Stimulated activated CD4-positive, alpha-beta T cell treated with anti-CD3 and anti-CD28 coated beads, TNF-alpha, amount 100 ng/mL, for 4 hours (primary cell): ENCODE measurements at places on chromosomes 4 and X.

- no peak for DNase-seq
Observed at GRCh38 chrX:13936521-13937225, 93.0 kb downstream of the GEMIN8 start.

- no peak for DNase-seq
Observed at GRCh38 chr4:12697970-12698369, 786.2 kb downstream of the RAB28 start.

DNA sequence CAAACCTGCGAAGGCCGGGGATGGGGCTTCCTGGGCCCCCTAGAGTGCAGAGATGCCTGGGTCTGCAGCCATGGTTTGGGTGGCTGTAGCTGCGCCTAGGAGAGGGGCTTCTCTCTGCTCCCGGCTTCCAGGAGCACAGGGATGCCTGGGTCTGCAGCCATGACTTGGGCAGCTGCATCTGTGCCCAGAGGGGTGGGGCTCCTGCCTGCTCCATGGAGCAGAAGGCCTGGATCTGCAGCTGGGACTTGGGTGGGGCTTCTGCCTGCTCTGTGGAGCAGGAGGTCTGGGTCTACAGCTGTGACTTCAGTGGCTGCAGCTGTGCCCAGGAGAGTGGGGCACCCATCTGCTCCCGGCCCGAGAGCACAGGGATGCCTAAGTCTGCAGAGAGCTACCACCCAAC, 20.8 kb downstream of the SPON2 start:
- no peak for DNase-seq

GRCh38 chr4:54941994-54942552, 183.3 kb downstream of the KDR start:
- no peak for DNase-seq

DNA sequence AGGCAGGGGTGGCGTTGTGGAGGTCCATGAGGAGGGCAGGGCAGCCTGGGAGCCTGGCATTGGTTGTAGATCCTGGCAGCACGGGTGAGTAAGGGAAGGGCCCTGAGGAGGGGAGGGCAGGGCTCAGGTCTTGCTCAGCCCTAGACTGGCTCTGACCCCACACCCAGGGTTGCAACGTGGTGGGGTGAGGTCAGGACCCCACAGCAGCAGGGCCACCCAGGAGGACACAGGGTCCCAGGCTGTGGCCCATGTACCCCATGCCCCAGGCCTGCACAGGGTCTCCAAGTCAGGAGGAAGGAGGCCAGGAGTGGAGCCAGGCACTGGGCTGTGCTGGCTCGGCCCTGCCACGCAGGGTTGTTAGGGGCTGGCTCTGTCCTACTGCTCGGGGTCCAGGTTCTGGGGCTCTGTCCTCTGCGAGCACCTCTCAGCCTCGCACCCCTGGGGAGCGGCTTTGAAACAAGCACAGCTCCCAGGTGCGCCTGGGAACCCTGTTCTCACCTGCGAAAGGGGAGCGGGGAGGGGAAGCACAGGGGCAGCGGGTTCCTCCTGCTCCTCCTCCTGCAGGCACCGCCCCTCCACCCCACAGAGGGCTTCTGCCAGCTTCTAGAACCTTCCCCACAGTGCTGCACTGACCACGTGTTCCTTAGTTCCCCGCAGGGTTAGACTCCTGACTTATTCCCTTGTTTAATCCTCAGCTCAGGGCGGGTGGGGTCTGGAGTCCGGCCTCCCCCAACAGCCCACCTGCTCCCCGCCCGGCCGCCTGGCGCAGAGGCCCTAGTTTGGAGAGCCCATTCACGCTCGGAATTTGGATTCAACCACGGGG, 20.4 kb downstream of the MSANTD1 start:
- DNase-seq = no peak

GRCh38 chr4:45732161-45732560, 391.7 kb downstream of the GABRG1 start:
- no peak for DNase-seq

GRCh38 chr4:622996-623913, 2.1 kb upstream of the PDE6B start:
- no peak for DNase-seq

DNA sequence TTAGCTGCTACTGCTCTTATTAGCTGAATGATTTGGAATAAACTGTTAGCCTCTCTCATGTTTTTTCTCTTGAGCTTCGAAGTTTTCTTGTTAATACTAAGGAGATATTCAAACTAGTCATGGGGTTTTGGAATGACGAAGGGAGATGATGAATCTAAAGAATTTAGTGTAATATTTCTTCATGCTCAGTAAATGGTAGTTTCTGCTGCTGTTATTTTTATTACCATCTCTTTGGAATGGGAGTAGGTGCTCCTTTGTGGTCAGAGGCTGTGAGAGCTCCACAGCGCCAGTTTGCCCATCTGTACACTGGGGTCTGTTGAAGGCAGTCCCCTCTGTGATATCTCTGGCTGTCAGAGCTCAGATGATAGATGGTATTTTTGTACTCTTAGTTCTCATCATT, 33.7 kb downstream of the HTT start:
- DNase-seq = no peak

DNA sequence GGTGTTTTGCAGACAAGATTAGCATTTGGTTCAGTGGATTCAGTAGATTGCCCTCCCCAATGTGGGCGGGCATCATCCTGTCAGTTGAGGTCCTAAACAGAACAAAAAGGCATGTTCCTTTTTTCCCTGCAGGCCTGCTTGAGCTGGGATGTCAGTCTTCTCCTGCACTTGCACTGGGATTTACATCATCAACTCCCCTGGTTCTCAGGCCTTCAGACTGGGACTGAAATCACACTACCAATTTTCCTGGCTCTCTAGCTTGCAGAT, 278.9 kb upstream of the FTHL17 start:
- no peak for DNase-seq

DNA sequence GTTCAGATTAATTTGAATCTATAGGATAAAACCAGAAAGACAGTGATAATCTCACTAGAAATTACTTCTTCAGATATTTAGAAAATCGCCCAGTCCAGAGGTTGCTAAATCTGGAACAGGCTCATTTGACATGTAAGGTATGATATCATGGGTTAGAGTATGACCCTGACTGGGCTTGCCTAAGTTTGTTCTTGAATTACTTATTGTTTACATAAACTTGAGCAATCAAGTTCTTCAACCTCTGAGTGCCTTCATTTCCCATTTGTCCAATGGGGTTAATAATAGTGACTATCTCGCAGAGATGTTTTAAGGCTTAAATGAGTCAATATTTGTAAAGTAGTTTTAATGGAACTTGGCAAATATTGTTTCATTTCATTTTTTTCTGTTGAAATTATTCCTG, 1947.6 kb upstream of the IGFBP7 start:
- no peak for DNase-seq

DNA sequence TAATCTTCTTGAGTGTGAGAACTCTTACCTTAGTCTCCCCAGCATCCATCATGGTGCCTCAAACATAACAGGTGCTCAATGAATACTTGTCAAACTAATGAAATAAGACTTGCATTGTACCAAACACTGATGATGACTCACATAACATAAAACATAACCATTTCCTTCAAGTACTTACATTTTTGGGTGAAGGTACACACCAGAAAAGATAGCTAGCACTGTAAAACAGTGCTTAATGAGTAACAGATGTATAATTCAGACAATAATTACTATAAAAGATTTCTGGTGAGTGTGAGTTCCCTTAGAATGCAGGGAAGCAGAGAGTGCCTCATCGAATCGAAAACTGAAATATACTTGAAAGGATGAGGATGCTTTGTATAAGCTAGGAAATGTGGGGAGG, 70.1 kb upstream of the HCCS start:
- DNase-seq = no peak

DNA sequence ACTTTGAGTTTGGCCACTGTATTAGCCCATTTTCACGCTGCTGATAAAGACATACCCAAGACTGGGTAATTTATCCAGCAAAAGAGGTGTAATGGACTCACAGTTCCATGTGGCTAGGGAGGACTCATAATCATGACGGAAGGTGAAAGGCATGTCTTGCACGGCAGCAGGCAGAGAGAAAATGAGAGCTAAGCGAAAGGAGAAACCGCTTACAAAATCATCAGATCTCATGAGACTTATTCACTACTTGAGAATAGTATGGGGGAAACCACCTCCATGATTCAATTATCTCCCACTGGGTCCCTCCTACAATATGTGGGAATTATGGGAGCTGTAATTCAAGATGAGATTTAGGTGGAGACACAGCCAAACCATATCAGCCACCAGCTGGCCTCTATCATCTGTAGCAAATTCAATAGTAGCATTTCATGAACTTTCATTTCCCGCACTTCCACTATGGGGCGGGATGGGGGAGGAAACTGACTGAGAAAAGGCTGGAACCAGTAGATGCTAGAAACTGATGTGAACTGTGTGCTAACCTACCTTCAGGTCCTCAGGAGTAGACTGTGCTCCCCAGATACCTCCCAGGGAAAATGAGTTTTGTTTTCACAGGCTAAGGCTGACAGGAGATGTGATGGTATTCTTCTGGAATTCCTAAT, 35.3 kb upstream of the LGI2 start:
- no peak for DNase-seq

GRCh38 chr4:7762376-7763030, 177.2 kb downstream of the AFAP1 start:
- no peak for DNase-seq

DNA sequence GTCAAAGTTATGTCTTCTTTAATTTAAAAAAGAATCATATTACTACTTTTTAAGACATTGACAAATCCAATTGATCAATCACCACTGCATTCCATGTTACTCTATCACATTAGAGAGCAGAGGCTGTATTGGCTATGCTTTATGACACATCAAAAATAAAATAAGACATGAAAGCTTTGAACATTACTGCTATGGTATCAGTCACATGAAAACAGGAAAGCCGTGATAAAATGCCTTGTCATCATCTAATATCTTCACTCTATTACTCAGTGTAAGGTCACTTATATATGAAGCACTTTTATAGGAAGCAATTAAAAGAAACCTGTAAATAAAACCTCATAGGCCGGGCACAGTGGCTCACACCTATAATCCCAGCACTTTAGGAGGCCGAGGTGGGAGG, 27.7 kb upstream of the CEP135 start:
- no peak for DNase-seq

- DNase-seq = no peak
Observed at GRCh38 chr4:3361896-3362295, 69.1 kb downstream of the RGS12 start.

GRCh38 chr4:47863486-47863885, 25.6 kb upstream of the CORIN start:
- DNase-seq = no peak

DNA sequence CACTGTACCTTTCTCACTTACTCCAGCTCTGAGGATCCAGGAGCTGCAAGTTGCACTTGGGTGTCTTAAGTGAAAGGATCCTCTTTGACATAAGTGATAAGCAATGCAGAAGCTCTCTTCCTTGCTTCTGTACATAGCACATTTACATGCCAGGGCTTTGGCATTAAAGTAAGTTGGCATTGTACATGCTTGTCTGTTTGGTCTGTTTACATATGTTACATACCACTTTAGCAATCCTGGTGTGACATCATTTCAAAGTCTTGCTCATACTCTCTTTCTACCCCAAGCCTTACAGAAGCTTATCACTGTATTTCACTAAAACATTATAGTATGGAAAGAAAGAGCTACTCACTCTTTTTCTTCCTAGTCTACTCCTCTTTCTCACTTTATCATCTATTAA, 2548.3 kb downstream of the ARAP2 start:
- no peak for DNase-seq

DNA sequence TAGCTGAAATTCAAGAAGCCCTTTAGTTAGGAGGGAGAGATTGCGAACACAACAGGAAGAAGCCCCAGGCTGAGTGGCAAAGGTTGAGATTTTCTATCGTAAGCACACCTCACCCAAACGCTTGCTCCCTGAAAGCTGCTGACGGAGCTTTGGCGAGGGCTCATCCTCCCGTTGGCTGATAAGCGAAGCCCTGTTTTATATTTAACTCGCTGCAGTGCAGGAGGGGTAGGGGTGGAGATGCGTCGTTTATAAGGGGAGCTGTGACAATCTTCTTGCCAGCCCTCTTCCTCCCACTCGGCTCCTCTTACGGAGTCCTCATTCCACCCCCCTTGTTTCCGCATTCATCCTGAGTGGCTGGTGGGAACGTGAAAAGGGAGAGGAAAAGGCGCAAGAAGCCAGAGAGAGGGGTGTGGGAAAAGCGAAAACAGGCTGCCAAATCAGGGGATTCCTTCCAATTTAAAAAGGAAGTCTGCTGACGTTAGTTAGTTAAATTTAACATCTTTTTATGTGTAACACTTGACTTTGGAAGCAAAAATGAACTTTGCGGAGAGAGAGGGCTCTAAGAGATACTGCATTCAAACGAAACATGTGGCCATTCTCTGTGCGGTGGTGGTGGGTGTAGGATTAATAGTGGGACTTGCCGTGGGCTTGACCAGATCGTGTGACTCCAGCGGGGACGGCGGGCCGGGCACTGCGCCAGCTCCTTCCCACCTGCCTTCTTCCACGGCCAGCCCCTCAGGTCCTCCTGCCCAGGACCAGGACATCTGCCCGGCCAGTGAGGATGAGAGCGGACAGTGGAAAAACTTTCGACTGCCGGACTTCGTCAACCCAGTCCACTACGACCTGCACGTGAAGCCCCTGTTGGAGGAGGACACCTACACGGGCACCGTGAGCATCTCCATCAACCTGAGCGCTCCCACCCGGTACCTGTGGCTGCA, at the start of gene ENPEP:
TSS of gene ENPEP (plus strand) at position 275 of the 938 bp plus-strand sequence. CDS start at position 535, 260 bp downstream.
- DNase-seq = no peak

DNA sequence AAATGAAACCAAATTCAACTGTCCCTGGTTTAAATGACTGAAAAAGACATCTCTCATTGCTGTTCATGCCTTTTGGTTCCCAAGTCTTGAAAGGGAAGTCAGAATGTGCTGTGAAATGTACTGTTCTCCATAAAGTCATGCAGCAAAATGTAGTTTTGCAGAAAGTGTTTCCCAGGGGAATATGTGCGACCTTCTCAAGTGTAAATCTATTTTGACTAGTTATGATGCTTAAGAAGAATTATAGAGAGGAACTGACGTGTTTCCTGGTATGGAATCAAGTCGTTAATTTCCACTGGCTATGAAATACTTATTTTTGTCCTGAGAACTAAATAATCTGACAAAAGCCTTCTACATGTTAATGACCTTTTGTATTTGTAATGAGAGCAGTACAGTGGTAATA, 223.1 kb downstream of the CLCN4 start:
- DNase-seq = no peak

DNA sequence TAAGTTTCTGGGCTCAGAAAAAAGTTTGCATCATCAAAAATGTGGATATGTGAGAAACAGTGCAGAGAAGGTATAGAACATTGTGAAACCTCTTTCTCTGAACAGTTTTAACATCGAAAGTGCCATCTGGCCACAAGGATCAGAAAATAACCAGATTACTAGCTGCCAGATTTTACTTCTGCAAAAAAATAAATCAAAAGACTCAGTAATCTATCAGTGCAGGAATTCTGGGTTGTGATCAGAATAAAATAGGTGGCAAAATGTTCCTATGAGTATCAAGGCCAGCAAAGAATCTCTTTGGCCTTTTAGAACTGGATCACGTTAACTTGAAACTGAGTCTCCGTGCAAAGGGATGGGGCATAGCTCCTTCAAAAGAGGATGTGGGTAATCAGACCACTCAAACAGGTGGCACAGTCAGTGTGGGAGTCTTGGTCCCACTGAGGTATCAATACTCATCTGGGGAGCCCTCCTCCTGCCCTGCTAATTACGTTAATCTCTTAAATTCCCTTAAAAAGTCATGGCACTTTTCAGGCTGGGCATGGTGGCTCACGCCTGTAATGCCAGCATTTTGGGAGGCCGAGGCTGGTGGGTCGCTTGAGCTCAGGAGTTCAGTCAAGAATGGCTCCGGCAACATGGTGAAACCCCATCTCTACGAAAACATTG, 26.7 kb upstream of the RBM47 start:
- no peak for DNase-seq
